ENCODE measurements at places on chromosomes 7 and 10.

- no peak for DNase-seq
Measured at GRCh38 chr10:95860166-95860940, 47.4 kb upstream of the CC2D2B start.

- DNase-seq = no peak
Measured at GRCh38 chr7:14596421-14596820, 306.1 kb downstream of the DGKB start.

GRCh38 chr7:156219307-156220077 lies 407.2 kb upstream of the SHH start:
- DNase-seq = no peak

- no peak for DNase-seq
Measured at GRCh38 chr7:603152-603951, 83.7 kb upstream of the PDGFA start.

DNA sequence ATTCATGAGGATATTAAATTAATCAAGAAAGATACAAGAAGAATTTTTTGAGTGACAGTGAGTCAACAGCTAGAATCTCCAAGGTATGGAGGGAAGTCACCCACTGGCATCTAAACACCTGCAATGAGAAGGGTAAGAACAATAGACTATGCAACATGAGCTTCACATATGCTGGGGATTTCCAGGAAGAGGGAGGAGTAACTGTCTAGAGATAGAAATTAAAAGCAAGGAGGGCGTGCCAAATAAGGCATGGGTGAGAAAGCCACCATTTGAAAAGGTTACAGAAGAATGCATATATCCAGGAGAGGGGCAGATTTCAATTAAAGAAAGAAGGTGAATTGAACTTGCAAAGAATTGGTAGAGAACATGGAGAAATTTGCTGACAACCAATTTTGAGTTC lies 365.7 kb downstream of the GPR37 start:
- no peak for DNase-seq

- DNase-seq = no peak
Measured at GRCh38 chr7:20737840-20738448, 48.7 kb downstream of the SP8 start.

DNA sequence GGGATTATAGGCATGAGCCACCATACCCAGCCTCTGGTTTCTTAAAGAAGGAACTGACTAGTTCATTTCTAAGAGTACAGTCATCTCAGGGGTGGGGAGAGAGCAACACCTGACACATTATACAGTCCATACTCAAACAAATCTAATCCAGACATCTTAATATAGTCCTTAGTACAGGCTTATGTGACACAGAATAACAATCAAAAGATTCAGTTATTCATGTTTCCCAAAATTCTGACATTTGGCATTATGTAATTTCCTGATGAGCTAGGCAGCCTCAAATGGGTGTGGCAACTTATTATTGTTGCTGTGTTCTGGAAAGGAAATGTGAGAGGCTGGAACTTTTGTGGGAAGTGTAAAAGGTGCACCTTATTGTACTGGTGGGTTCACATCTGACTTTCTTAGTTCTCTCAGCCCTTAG lies 116.3 kb downstream of the WDFY4 start:
- no peak for DNase-seq

GRCh38 chr10:132955479-132955878 lies 13.1 kb upstream of the CFAP46 start:
- no peak for DNase-seq

DNA sequence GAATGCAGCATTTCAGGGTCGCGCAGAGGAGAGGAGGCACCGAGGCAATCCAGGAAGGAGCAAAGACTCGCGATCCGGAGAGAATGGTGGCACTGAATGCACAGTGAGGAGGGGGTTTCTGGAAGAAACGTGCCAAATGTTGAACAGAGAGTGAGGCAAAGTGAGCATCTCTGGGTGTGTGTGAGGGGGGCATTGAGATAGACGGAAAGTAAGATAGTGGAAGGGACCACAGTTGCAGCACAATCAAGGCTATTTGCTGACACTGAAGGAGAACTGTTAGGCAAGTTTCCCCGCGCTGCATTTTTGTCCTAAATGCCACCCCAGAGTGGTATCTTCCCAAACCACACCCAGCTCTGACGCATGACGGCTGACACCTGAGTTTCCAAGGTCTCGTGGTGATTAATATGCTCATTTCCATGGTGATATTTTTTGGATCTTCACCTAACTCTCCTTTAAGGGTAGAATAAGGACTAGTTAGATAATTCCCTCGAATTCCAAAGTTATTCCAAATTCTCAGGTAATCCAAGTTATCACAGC lies 14.4 kb upstream of the ADO start:
- no peak for DNase-seq

- DNase-seq = no peak
Measured at GRCh38 chr10:18229826-18230225, 89.6 kb downstream of the CACNB2 start.

GRCh38 chr7:16918288-16918895 lies 36.6 kb upstream of the AGR3 start:
- peak; percentile 7 for DNase-seq

DNA sequence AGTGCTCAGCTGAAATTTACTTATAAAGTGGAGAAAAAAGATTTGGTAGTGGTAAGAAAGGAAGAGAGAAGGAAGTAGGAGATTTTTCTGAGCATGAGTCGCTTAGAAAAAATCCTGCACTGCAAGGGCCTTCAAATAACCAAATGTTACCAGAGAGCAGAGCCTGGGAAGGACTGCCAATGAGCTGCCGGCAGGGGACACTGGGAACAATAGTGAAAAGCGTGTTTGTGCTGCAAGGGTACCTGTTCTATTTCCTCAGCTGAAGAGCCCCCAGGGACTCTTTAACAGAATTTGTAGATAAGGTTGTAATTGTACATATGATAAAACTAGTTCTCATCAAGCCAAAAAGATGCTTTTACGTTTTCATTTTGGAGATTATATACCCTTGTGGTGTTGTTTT lies 696.3 kb upstream of the C7orf33 start:
- DNase-seq = no peak

DNA sequence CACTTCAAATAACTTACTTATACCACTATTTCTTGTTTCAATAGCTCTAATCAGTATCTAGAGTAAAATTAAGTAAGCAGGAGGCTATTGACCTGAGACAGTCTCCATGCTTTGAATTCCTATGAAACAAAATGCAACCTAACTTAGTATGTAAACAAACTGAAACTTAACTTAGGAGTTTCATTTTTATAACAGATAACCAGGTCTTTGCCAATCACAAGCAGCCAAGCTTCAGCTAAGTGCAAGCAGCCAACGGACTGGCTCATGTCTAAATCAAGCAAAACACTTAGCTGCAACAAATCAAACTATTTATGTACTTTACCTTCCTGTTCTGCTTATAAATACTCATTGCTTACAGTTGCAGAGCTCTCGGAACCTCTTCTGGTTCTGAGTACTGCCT lies 4.4 kb upstream of the GSTK1 start:
- DNase-seq = no peak

DNA sequence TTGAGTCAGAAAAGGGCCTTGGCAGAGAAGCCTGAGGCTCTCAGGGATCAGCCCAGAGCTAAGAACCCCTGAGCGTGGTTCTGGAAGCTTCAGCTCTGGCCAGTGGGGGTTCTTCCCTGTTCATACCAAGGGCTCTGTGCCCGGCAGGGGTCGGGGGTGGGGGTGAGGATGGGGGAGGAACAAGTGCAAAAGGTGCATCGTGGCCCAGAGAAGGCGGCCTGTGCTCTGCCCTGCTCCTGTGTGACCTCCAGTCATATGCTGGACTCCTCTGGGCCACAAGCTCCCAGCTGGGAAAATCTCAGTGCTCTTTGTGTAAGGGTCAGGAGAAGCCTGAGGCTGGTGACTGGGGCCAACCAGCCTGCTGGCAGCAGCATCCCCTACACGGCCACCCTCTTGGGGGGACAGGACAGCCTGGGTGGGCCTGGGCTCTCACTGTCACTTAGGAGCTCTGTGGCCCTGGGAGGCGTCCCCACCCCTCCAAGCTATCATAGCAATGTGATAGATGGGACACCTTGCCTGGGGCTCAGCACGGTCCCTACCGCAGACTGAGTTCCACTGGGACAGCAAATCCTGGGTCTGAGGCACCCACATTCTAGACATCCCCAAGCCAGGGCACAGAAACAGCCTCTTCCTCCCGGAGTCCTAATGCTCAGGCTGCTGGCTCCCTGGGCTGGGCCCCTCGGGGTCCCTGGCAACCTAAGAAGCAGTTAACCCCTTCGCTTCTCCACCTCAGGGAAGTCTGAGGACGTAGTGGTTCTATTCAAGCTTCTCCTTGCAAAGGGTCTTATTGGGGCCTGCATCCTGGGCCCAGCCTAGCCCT lies 2.5 kb downstream of the MMRN2 start:
- DNase-seq = no peak

DNA sequence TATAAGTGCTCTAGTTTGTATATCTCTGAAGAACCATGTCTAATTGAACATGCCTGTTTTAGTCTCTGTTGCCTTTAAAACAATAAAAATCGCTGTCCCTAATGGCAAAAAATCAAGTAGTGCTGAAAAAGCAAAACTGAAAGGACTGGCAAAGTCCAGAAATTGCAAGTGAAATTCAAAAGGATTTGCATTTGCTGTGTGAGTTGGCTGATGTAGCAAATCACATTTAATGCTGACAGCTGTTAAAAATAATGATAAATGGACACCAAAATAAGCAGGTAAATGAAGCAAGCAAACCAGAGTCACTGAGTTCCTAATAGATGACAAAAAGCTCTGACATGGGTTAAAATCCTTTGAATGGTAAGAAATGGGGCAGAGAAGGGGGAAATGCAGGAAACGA lies 874.1 kb downstream of the GRM8 start:
- DNase-seq = no peak

GRCh38 chr10:52525761-52526160 lies 211.7 kb downstream of the DKK1 start:
- no peak for DNase-seq

- DNase-seq = peak; percentile 37
Measured at GRCh38 chr7:13989949-13990305, 461 bp upstream of the ETV1 start.

DNA sequence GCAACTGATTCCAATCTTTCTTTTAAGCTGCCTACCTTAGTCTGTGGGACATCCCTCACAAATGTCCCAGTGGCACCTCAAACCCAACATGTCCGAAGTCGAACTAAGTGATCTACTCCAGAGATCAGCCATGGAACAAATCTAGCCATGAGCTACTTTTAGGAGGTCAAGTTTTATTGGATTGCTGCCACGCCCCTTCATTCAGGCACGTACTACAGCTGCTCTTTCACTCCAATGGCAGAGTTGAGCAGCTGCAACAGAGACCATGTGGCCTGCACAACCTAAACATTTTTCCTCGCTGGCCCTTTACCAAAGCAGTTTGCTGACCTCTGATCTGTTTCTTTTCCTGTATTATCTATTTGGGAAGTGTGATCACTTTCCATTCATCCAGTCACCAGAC lies 192.4 kb upstream of the CDCA7L start:
- DNase-seq = no peak

DNA sequence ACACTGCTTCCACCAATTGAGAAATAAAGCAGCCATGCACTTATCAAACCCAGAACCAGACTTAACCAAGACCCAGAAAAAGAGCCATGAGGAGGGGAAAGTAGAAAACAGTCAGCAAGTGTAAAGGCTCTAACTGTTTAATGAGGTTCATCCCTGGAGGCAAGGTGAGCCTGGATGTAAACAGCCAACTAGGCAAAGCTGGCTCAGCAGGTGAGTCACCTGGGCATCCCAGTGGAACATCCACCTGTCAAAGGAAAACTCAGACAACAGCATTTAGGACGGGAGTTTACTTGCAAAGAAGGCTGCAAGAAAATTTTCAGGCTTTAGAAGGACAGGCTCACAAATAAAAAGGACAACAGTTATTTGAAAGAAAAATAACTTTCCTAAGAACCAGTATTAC lies 153.0 kb downstream of the SNX13 start:
- DNase-seq = no peak
